CD4-positive, alpha-beta T cell treated with Interferon gamma for 1 hour (primary cell): ENCODE measurements at places on chromosomes 6 and 20.

- no peak for DNase-seq
Measured at GRCh38 chr20:53195876-53196610, 223.9 kb downstream of the TSHZ2 start.

DNA sequence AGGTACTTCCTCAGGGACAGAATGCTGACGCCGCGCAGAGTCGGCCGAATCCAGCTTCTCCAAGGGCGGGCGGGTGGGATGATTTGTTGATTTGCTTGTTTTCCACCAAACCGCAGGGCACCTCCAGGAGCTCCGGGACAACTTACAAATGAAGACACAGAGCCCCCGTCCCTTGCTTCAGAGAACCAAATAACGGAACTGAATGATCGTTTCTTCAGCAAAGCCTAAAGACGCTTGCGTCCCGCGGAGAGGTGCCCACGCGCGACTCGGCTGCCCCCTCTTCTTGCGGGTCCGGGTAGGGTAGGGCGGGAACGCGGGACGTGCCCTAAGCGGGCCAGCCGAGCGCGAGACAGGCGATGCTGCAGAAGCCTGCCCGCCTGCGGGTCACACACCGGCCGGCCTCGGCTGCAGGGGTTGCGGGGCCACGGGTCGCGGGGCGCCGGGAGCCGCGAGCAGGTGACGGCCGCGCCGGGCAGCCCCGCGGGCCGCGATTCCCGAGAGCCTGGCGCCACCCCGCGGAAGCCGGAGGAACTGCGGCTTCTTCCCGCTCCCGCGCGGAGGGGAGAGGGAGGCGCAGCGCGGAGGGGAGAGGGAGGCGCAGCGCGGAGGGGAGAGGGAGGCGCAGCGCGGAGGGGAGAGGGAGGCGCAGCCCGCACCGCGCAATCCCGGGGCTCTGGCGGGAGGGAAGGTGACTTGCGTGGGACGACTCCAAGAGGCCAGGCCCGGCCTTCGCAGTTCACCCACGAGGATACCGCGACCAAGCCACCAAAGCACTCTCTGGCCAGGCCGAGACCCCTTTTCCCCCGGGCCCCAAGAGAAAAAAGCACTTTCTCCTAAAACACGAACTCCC is 7.7 kb upstream of the FOXF2 start:
- DNase-seq = no peak

DNA sequence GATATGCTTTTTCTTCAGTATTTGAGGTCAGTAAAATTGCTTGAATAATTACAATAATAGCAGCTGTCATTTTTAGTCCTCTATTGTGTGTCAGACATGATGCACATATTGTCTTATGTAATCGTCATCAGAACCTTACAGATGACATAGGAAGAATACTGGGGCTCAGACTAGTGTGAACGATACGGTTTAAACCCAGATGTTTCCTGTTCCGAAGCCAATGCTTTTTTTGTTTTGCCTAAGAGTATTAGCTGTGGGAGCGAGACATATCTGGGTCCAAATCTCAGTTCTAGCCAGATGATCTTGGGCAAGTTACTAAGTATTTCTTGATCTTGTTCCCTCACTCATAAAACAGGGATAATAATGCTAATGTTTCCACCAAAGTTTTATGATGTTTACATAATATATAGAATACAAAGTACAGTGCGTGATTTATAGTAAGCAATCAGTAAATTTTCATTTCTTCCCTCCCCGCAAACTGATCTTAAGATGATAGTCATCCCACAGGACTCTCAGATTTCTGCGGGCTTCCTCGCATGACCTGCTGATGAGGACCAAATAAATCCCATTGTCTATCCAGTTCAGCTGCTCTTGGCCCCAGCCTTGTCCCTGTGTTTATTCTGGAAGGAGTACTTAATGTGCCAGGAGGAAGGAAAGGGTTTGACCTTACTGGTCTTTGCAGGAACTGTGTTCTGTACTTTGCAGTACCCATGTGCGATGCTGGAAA is 98.2 kb downstream of the CAP2 start:
- DNase-seq = no peak

- no peak for DNase-seq
Measured at GRCh38 chr6:26362836-26363220, 2.2 kb upstream of the BTN3A2 start.

GRCh38 chr6:89298680-89299465 is 16.2 kb downstream of the GABRR2 start:
- DNase-seq = peak; percentile 13

DNA sequence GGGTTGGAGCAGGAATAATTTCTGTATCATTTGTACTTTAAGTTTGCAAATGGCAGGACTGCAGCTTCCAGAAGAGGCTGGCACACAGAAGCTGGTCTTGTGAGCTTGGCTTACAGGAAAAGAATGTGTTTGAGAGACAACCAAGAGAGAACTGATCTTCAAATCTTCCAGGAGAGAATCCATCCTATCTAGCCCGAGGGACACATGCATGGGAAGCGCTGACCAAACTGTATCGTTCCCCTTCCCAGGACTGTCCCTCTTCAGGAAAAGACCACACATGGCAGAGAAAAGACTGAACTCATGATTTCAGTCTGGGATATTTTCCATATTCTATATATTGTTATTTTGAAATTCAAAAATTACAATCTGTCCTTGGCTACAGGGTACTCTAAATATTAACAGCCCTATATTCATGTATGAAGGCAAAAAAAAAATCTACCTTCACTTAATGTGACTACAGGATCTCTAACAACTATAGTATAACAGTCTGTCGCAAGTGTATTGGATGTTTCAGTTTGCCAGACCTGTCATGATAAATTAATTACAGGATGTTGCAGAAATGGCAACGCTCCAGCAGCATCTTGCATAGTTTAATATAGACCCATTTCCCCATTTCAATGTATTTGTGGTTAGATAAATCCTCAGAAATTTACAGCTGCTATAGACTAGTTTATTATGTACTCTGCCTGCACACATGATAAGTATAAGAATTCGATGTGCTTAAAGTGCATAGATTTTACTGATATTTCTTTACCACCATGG is 99.4 kb downstream of the MYB start:
- no peak for DNase-seq

- DNase-seq = no peak
Measured at GRCh38 chr6:45704056-45704800, 311.4 kb downstream of the CLIC5 start.

GRCh38 chr6:26311012-26311384 is 54.0 kb upstream of the BTN3A2 start:
- DNase-seq = peak; percentile 46

DNA sequence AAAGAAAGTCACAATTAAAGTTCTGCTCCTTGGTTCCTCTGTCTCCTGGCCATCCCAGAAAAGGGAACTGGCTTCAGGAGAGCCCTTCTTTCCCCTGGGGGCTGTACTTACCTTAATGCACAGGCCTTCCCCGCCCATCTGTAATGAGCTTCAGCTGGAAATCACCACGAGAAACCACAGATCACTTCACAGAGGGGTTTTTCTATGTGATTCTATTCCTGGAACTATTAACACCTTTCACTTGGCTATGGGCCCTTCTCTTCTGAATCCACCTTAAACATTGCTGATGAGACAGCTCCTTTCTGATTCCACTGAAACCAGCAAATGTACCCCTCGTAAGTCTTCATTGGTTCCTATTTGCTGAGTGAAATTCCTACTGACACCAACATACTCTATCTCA is 80.7 kb downstream of the FOXF2 start:
- DNase-seq = no peak

DNA sequence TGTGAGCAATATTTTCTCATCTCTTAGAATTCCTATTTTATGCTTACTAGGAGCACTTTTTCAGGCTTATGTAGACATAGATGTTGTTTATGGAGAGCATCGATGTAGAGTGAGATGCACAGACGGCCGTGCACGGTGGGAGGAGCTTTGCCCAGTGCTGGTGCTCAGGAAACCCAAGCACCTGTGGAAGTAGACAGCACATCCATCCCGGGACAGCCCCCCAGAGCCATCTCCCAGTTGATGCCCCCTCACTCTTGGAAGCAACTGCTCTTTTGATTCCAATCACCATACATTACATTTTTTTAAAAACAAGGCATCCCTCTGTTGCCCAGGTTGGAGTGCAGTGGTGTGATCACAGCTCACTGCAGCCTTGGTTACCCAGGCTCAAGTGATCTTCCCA is 143.7 kb downstream of the SMOC2 start:
- DNase-seq = no peak

DNA sequence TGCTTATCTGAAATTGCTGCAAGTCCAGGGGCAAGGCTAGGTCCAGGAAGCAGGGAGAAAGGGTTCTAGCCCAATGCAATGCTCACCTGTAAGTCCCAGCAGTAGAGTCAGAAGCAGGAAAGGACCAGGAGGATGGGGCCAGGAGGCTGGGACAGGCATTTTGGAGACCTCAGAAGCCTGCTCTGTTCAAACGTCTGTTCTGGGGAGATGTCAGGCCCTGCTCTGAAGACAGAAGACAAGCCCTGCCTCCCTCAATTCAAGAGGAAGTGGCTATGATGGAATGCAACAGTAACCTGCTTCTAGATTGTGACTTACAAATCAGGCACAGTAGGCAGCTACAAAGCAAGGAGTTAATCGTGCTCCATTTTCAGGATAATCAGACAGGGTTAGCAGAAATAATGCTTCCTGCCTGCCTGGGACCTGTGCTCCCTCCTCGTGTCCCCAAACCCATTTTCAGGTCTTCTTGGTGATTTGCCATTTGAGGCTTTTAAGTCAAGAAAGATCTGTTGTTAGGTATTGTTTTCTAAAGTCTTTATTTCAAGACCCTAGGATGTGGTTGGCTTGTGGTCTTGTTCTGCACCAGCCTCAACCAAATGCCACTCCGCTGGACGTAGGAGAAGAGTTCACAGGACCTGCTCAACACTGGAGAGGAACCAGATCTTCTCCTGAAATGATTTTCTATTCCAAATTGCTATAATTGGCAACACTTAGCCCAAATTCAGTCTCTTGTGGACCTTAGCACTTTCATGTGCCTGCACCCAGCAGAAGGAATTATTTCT is at the start of gene SIRPG:
TSS of gene SIRPG (minus strand) at position 224 of the 779 bp plus-strand sequence. CDS start at position 159, 65 bp downstream.
- DNase-seq = no peak

GRCh38 chr6:130647246-130647645 is 180.0 kb upstream of the SMLR1 start:
- no peak for DNase-seq

DNA sequence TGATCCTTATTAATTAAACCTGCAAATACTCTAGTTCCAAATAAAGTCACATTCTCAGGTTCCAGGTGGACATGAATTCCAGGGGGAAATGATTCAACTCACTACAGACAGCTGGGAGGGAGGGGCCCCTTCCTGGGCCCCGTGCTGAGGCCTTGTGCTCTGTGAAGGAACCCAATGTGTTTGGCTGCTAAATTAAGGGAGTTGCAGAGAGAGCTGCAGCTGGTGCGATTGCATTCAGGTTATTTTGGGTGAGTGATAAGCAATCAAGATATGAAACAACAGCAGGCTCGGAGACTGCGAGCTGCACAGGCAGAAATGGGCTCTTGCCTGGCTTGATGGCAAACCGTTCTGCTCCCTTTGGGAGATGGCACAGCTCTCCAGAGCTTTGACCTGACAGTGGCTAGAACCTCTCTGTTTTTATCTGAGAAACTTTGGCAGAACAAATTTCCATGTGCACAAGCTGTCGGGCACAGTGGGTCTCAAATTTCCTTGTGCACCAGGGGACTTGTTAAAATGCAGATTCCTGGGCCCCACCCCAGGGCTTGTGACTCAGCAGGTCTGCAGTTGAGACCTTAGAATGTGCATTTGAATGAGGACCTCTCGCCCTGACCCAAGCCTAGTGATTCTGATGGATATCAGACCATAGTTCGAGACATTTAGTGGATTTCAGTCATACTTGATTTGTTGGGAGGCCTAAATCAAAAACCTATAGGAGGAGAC is 9.8 kb downstream of the MAPK13 start:
- no peak for DNase-seq

GRCh38 chr6:139135578-139136545 is 982 bp downstream of the HECA start:
- peak; percentile 58 for DNase-seq

DNA sequence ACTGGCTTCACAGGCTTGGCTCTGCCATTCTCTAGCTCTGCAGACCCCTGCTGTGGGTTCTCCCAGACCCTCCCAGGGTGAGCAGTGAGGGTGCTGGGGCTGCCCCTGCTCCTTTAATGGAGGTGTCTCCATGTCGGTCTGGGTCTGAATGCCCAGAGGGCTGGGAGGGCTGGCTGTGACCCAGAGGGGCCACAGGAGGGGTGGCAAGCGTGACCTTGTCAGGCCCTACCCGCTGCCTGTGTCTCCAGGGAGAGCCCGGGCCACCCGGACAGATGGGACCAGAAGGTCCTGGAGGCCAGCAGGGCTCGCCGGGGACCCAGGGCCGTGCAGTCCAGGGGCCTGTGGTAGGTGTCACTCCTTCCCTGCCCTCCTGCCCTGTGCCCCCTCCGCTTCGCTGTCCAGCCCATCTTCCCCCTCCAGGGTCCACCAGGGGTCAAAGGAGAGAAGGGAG is 32.1 kb downstream of the COL20A1 start:
- no peak for DNase-seq

DNA sequence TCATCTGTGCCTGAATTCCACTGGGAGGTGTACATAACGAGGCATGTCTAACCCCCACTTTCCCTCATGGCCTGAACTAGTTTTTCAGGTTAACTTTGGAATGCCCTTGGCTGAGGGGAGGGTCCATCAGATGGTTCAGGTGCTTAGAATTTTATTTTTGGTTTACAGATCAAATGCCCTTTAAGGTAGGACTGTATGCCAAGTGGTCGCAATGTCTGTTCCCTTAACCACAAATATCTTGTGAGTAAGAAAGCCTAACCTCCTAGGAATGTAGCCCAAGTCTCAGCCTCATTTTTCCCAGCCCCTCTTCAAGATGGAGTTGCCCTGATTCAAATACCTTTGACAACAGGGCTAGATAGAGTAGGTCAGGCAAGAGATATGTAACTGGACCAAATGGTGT is 78.4 kb downstream of the RNASET2 start:
- DNase-seq = no peak

- DNase-seq = no peak
Measured at GRCh38 chr6:111770263-111771093, 102.8 kb downstream of the FYN start.

GRCh38 chr20:10077886-10078285 is 43.1 kb downstream of the ANKEF1 start:
- DNase-seq = no peak

GRCh38 chr6:111734068-111735061 is 128.7 kb upstream of the TRAF3IP2 start:
- DNase-seq = peak; percentile 25

DNA sequence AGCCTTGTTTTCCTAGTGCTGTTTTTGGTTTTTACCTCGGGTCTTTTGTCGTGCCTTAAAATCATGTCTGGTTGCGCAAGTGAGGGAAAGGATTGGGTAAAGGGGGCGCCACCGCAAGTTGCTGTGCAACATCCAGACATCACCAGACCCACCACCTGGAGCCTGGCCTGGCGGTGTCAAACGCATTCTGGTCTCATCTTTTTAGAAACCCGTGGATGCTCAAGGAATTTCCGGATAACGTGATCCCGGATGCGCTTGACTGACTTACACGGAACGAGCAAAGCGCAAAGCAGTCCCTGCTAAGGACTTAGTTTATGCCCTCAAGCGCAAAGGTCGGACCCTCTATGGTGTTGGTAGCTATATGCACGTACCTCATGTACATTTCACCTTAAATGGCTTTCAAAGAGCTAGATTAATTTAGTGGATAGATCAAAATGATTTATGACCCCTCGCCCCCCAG is 105.2 kb downstream of the OR2B2 start:
- DNase-seq = no peak
